Testis (tissue), 5 donors: ENCODE measurements at places on chromosomes 11 and 22. TPM values are rescaled to one million over a fixed set of nuclear protein-coding genes. Genes with fewer than 3 reads are reported as not detected.
A peak's percentile ranks its signal among the peaks of the same experiment; 100 is the strongest.

Gene KIF18A
- polyA plus RNA-seq, result 9.5 TPM

Gene FOLR2
- polyA plus RNA-seq, result 37.3 TPM

Gene CECR2
- polyA plus RNA-seq, result 7.1 TPM

Gene RAG2
- 2.9 TPM for polyA plus RNA-seq

Gene CLMP
- polyA plus RNA-seq, result 6.5 TPM

Gene SOX10
- 6.1 TPM for polyA plus RNA-seq

Gene SLC22A9
- not detected for polyA plus RNA-seq

- no peak for DNase-seq
These were observed 31.5 kb downstream of the ARVCF start for GRCh38 chr22:19984851-19985811.

GRCh38 chr11:109300211-109300610, 121.8 kb upstream of the C11orf87 start:
- DNase-seq, result no peak

GRCh38 chr11:29809121-29809520, 207.7 kb downstream of the KCNA4 start:
- DNase-seq, result no peak

- DNase-seq, result no peak
These were observed 4.2 kb downstream of the ELF5 start for GRCh38 chr11:34509336-34509876.

DNA sequence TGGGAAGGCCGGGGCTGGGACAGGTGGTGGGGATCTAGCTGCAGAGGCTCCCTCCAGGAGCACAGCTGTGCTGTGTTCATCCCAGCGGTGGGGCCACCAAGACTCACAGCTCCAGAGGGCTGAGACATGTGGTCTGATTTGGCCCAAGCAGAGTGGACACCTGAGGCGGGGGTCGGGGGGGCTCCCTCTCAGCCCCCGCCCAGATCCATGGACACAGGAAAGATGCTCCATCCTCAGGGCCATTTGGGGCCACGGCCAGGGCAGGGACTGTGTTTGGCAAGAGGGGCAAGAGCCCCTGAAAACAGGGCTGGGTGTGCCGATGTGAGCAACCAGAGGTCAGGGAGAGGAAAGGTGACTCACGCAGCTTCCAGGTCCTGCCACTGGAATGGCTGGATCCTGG, 219.4 kb downstream of the BRD1 start:
- no peak for DNase-seq

- DNase-seq, result peak; percentile 20
These were observed 9.3 kb upstream of the CEP295 start for GRCh38 chr11:93652161-93652597.

DNA sequence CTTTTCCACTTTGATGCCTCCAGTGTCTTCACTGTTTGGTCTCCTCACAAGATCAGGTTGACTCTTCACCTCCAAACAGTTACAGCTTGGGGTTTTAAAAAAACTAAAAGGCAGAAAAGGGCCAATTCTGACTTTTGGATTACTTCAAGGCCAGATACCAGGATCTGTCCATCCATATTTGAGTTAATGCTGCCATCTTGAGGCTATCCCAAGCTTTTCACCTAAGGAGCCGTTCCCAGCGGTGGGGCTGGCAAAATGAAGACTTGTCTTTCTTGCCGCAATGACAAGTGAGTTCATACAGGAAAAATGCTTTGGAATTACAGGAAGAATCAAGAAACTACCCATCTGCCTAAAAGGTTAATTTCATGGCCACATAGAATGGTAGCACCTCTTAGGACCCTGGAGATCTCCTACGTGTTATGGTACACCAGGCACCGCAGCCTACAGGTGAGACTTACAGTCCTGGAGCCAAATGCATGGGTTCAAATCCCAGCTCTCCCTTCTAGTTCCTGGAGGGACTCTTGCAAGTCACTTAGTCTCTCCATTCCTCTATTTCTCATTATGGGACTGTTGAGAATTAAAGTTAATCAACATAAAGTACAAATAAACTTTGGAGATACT, 6.0 kb upstream of the OR5B21 start:
- peak; percentile 47 for DNase-seq

DNA sequence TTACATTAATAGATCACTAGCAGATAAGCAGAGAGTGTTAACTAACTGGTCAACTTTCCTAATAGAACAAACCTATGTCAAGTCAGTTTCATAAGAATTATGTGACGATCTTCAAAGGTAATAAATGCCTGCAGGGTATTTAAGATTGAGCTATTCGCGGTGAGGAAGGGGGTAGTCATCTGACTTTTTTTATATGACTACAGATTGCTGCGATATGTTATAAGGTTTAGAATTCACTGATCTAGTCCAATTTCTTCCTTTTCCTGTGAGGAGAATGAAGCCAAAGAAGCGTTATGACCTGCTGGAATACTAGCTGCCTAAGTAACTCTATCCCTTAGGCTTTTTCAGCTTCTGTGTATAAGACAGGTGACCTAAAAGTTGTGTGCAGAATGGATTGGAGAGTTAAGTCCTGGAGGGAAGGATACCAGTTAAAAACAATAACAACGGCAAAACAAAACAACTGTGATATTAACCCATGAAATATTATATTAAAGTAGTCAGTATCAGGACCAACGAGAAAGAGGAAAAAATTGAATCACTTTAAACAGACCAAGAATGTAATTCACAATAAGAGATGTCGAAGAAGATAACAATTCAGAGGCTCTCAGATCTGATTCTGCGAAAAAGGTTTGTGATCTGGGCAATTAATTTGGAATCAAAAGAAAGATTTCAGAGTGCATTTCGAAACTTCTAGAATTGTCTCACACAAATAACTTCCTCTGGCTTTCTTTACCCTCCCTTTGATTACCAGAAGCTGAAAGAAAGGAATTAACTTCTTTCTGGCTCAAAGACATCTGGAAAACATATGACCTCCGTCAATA, 630 bp downstream of the CASP4 start:
- DNase-seq, result no peak

- no peak for DNase-seq
These were observed 5.1 kb downstream of the PRAME start for GRCh38 chr22:22553735-22554586.

- DNase-seq, result no peak
These were observed 272 bp downstream of the DIXDC1 start for GRCh38 chr11:111937461-111937769.

DNA sequence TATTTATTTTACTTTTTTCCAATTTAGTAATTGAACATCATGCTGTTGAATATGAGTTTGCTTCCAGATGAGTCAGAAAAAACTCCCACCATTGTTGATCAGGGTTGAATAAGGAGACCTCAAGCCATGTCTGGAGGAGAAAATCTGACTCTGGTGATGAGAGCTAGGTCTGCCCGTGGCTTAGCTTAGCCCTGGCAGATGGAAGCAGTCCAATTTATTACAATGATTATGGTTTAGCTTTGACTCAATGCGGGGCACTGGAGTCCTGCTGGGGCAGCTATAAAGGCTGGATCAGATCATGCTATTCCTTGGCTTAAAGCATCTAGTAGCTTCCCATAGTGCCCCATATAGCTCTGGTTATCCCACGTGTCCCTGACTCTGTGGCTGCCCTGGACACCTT, 506.5 kb downstream of the MN1 start:
- DNase-seq, result no peak

GRCh38 chr11:129286813-129287212, 88.8 kb upstream of the BARX2 start:
- DNase-seq, result peak; percentile 35

DNA sequence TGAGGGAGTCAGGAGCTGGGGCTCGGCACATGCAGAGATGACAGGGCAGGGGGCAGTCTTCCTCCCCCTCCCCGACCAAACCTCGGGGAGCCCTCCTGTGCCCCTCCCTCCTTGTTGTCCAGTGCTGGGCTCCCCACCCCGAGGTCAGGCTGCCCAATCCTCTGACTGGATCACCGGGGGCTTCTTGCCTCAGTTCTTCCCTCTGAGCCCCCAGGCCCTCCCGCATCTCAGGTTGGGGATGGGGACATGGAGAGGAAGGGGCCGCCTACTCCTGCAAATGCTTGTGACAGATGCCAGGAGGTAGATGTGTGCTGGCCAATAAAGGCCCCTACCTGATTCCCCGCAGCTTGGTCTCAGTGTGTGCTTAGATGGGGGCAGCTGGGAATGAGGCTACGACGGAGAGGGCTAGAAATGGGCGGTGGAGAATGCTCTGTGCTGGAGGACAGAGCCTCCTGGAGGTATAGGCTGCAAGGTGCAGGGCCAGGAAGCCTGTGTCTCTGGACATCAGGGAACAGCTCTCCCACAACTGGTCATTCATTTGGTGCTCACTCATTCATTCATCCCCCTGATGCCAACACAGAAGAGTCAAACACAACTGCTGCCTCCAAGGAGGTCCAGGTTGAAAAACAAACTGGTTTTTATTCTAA, 8.4 kb downstream of the RHBDD3 start:
- no peak for DNase-seq

DNA sequence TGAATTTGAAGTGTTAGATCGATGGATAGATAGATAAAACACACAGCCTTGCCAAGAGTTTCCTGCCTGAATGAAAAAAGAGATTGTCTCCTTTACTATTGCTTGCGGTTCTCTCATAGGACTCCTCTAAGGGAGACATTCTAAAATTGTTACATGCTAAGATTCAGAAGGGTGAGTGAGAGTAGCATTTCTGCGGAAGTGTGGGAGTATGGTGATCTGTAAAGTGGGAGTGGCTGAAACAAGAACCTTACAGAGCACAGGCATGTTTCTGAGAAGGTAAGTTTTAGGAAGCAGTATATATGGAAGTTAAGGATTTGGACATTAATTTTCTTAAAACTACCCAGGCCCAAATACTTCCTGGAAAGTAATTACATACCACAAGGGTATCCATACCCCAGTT, 139.6 kb downstream of the TRIM44 start:
- DNase-seq, result peak; percentile 28

- DNase-seq, result no peak
These were observed 91.3 kb upstream of the AMOTL1 start for GRCh38 chr11:94676814-94677213.

- DNase-seq, result no peak
These were observed 13.2 kb downstream of the OR10AG1 start for GRCh38 chr11:55956521-55956920.

- DNase-seq, result no peak
These were observed 722.6 kb downstream of the TBC1D22A start for GRCh38 chr22:47484960-47485569.

GRCh38 chr11:70525466-70525865, 127.1 kb downstream of the CTTN start:
- no peak for DNase-seq

GRCh38 chr11:15104166-15104565, 10.6 kb upstream of the INSC start:
- no peak for DNase-seq

DNA sequence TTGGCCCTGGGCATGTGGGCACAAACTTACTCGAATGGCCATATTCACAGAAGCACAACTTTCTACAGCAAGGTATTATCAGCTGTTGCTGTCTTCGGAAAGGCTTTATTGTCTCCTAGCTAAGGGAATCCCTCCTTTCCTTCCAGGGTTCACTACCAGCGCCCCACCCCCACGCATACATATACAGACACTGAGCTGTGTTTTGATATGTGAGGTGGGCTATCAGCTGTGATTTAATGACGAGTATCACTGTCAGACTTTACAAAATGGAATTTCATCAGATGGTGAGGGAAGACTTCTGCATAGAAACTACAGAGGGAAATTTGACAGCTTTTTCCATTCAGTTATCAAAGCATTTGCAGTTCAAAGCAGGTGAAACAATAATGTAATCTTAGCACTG, 730.2 kb downstream of the NTM start:
- no peak for DNase-seq
